NCI-H1048 (cell line): ENCODE measurements at places on chromosomes 7 and 10.

DNA sequence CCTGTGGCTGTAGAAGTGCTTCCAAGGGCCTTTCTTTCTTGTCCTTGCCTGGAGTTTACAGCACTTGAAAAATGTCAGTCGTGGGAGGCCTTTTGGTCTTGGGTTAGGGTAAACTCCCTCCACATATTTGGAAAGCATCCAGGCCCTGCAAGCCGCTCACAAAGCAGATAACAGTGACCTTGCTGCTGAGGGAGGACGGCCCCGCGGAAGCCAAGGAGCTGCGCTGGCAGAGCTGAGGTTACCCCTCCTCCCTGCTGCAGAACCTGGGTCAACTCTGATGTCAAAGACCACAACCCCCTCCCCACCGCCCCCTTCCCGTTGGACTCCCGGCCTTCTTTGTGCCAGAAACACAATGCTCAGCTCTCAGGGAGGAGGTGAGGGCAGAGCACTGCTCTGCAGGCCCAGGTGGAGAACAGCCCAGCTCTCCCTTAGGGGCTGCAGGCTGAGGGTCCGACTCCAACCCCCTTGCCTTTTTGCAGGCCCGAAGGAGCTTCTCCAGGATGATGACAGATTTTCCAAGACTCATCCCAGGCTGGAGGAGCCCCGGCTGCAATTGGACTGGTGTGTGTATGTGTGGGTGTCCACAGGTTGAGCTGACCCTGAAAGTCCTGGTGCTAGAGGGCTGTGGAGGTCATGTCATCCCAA, 957.6 kb upstream of the ZNF722 start:
- no peak for DNase-seq

DNA sequence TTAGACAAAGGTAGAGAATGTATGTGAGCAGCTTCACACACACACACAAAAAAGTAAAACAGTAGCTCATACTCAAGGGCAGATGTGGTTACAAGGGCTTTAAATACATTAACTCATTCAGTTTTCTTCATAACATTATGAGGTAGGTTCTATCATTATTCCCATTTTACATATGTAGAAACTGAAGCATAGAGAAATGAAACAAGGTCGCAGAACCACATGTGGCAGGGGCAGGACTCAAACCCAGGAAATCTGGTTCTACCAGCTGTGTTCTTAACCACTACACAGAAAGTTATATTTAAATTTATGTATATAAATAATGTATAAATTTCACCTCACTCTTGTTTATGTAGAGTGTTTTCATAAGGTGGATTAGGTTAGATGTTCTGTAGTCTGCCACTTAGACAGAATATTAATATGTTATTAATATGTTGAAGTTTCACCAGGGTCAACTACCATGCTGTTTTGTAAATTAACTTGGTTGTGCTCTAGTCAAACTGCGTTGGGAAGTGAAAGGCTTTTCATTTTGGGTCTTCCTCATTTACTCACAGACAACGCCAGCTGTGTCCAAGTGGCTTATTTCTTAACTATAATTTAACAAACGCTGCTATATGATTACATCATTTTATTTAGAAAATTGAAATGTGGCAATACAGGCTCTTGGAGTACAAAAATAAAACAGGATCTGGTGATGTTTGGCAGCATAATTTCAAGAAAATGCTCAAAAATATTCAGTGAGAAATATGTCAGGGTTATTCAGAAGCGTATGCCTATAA, 138.4 kb downstream of the MDFIC start:
- no peak for DNase-seq

- no peak for DNase-seq
Observed at GRCh38 chr10:71207578-71207977, 4.8 kb upstream of the UNC5B start.

DNA sequence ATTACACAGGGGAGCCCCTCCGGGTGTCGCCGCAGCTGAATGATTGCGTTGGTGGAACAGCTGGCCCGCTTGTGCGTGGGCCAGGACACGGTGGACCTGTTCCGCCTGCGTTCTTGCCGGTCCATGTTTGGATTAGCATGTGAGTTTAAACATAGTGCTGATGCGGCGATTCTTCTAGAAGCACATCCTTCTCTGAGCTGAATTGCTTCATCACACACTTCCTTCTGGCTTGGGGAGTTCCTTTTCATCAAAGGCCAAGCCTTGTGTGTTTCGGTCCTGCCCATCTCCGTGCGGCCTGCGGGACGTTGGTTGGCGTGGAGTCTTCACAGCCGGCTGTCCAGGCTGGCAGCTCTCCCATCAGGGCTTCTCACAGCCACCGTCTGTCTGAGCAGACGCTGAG, 45.5 kb upstream of the SLC29A4 start:
- DNase-seq, result no peak

GRCh38 chr7:89023877-89024276, 228.3 kb upstream of the TEX47 start:
- no peak for DNase-seq

DNA sequence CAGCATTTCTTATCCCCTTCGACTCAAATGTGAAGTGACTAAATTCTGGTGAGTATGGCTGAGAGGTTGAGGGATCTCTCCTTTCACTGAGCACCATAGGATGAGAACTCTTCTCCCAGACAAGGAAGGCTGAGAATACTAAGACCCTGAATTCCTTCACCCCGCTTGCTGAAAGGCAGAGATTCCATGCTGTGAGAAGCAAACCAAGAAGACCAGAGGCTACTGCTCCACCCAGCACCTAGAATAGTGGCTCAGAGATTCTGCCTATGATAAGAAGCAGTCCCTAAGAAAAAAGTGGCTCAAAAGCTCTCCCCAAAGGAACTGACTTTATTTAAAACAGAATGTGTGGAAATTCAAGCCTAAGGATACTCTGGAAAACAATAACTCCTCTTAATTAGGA, 26.7 kb upstream of the WNT2 start:
- no peak for DNase-seq

- no peak for DNase-seq
Observed at GRCh38 chr10:101130141-101130540, 959 bp upstream of the TLX1 start.

DNA sequence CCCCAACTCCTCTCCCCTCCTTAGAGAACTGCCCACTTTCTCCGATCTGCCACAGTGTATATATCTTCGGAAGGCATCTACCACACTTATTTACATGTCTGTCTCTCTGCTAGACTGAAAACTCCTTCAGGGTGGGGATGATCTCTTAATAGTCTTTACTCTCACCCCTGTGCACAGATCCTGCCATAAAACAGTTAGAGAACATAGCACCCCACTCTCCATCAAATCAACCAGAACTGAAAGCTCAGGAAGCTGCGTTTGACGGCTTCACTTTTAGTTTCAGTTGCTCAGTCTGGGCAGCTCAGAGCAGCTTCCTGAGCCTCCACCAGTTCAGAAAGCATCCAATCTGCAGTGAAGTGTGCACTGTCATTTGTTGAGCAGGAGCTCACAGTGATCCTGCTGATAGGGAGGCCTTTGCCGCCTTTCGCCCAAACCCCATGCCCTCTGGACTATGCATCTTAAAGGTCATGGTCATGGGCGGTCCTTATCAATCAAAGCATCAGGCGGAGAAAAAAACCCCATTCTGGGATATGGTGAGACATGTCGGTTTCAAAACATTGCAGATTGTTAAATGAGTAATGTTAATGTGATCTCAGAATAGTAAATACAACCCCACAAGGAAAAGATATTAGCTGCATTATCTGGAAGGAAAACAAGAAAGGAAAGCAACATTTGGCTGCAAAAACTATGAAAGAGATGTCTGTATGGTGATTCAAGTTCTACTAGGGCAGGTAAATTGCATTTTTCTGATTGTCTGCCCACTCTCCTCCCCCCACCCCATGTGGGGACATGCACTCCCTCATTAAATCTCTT, 167.1 kb upstream of the ADO start:
- DNase-seq, result no peak
